ENCODE measurements at places on chromosomes 3 and 15. TPM values are rescaled to one million over a fixed set of nuclear protein-coding genes. Genes with fewer than 3 reads are reported as not detected.

Gene CCDC39
- not detected for total RNA-seq

Gene FBXL22
- 9.2 TPM for total RNA-seq

Gene ZNF860
- total RNA-seq: 2.2 TPM

Gene CYP1A1
- not detected for total RNA-seq

Gene PP2D1
- total RNA-seq: not detected

Measured in metanephros (tissue), 2 donors.